ENCODE measurements at places on chromosomes 6 and 20.

- DNase-seq, result no peak
These were observed 14.7 kb upstream of the LAMA4 start for GRCh38 chr6:112269114-112269513.

GRCh38 chr6:131059486-131059885, 3.6 kb downstream of the EPB41L2 start:
- DNase-seq, result no peak

DNA sequence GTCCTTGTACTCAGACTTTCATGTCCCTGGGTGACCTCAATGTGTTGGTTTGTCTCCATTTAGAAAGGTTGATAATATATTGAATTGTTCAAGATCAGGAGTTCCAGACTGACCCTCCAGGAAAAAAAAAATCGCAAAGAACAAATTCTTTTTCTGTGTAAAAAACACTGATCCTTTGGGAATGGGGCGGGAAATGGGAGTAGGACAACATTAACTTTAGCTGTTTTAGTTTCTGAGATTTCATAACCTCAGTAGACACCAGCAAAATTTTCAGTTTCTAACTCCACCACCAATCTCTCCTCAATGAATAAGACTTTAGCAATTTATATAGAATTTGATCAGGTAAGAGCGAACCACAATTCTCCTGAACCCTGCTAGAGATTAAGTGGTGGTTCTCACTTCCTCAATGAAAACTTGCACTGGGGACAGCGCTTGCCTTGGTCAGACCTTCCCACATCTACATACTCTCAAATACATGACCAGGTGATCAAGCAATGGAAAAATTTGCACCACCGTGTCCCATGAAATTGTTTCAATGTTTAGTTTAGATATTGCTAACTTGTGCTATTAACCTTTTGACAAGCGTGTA, 231.2 kb upstream of the PLN start:
- DNase-seq, result no peak

GRCh38 chr20:3237958-3238615, 903 bp downstream of the SLC4A11 start:
- no peak for DNase-seq

- DNase-seq, result peak; percentile 28
These were observed 176.0 kb downstream of the MRPL14 start for GRCh38 chr6:43951063-43951755.

GRCh38 chr6:61887423-61887822, 398.6 kb downstream of the KHDRBS2 start:
- no peak for DNase-seq

- no peak for DNase-seq
These were observed 31.4 kb downstream of the BCAS1 start for GRCh38 chr20:54038961-54039360.

DNA sequence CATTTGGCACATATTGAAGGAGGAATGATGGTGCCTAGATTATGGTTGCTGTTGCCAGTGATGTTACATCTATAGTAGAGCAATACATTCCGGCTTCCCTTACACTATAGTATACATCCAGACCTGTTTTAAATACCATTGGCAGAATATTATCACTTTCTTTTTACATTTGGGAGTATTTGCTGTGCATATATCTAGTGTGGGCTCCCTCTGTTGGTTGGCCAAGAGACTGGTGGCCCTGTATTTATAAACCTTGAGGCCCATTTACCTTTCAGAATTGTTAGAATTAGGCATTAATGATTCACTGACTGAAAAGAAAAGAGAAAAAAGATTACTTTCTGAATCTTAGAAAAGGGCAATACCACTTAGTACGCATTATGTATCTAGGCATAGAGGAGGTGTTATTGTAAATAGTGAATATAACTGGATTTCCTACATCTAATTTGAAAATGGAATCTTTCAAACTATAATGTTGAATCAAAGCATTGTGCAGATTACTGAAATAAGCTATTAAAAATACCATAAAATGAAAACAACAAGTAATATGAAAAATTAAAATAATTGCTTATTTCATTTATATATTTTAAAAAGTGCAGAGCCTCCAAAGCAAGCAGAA, 628.8 kb upstream of the MAN1A1 start:
- no peak for DNase-seq

GRCh38 chr6:121356575-121356974, 22.3 kb upstream of the TBC1D32 start:
- DNase-seq, result no peak

- DNase-seq, result no peak
These were observed 93.2 kb downstream of the GMPR start for GRCh38 chr6:16331384-16332174.

DNA sequence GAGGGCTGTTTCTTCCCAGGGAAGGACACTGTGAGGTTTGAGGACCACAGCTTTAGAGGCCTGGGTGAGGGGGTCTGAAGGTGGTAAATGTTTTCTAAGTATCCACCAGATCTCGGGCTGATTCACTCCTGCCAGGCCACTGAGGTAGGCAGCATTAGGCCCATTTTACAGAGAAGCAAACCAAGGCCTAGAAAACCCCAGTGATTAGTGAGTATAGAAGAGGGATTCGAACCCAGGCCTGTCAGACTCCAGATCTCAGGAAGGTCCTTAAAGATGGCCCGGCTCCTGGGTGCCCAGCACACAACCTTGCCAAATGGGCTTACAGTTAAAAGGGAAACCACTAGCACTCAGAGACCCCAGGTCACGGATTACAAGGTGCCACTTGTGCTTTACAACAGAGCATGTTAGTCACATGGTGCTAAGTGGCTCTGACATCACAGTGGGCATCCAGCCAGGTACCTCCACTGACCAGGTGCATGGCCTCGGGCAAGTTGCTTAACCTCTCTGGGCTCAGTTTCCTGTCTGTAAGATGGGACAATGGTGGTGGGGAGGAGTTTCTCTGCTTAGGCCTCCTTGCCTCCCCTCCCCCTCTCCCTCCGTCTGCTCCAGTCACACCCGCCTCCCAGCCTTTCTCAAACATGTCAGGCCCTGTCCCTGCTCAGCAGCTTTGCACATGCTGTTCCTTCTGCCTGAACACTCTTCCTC, 18.8 kb upstream of the SIRPA start:
- DNase-seq, result no peak

- no peak for DNase-seq
These were observed 1.9 kb downstream of the PAK1IP1 start for GRCh38 chr6:10696655-10697054.

DNA sequence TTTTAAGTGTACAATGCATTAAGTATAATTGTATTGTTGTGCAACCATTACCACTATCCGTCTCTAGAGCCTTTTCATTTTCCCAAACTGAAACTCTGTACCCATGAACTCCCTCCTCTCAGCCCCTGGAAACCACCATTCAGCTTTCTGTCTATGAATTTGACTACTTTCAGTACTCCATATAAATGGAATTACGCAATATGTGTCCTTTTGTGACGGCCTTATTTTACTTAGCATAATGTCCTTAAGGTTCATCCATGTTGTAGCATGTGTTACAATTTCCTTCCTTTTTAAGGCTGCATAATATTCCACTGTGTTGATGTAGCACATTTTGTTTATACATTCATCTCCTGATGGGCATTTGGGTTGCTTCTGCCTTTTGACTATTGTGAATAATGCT, 143.6 kb upstream of the KCNG1 start:
- no peak for DNase-seq

GRCh38 chr20:44198872-44199271, 11.7 kb downstream of the OSER1 start:
- DNase-seq, result no peak

DNA sequence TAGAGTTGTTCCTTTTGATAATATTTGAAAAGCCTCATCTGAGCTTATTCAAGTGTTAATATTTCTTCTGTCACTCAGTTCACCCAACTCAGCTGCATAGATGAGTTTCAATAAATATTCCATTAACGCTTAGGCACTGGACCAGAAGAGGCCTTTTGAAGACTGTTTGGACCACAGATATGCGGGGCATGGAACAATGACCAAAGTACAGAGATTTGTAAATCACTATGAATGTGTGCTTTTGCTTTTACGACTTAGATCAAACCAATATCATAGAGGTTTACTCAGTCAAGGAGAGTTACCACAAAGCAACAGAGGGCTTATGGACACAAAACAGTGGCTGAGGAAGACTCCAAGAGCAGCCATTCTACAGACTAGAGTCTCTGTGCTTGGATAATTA, 99.9 kb downstream of the RTN4IP1 start:
- DNase-seq, result no peak

- DNase-seq, result peak; percentile 13
These were observed 104.8 kb downstream of the FLRT3 start for GRCh38 chr20:14232650-14233049.

DNA sequence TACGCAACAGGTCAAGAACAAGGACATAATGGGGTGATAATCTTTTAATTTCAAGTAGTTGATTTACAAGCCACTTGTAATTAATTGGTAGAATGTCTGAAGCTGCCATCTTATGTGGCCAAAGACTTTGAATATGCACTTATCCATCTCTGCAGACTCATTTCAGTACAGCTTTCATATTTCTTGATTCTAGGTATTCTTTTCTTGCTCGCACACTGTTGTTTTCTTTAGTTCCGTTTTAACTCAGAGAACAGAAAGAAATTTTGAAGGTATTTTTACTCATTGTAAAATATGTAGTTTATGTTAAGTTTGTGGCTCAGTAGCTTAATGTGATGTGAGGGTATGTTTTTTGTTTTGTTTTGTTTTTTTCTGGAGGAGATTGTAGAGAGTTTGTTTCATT, 73.9 kb downstream of the UBR2 start:
- no peak for DNase-seq

GRCh38 chr6:12715437-12715836, 1.1 kb upstream of the PHACTR1 start:
- DNase-seq, result no peak

- DNase-seq, result no peak
These were observed 112.5 kb upstream of the FKBP1C start for GRCh38 chr6:63098789-63099188.

DNA sequence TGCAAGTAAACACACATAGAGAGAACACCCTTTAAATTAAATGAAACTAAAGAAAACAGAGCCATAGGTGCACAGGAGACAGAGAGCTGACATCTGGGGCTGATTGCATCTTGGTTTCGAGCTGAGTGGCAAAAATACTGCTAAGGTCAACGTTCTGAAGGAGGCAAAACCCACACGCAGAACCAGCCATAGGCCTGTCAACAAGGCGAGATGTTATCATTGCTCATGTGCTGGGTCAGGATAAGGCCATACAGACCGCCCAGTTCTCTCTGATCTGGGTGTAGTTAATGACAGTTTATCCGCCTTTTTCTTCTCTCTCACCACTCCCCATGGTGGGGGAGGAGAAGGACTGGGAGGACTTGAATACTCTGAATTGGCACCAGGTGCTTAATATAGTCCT, 4.5 kb upstream of the FAM110A start:
- no peak for DNase-seq
